Stimulated activated CD8-positive, alpha-beta memory T cell treated with anti-CD3 and anti-CD28 coated beads, Interleukin-7, amount 100 ng/mL, for 4 hours (primary cell): ENCODE measurements at places on chromosomes 12 and 14.

DNA sequence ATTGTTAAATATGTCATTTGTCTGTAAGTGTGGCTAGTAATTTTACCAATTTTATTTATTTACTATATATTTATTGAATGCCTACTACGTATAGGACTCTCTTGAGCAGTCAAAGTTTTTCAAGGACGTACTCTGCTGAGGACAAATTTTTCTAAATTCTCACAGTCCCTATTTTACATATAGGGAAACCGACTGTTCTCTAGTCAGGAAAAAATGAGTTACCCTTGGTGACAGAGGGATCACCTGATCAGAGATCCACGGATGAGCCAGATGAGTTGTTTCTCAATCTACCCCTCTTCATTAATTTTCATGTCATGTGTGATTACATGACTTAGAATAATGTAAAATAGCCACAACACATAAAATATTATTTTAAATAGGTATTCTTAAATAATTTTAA lies 96.2 kb upstream of the SLC38A2 start:
- DNase-seq, result no peak

DNA sequence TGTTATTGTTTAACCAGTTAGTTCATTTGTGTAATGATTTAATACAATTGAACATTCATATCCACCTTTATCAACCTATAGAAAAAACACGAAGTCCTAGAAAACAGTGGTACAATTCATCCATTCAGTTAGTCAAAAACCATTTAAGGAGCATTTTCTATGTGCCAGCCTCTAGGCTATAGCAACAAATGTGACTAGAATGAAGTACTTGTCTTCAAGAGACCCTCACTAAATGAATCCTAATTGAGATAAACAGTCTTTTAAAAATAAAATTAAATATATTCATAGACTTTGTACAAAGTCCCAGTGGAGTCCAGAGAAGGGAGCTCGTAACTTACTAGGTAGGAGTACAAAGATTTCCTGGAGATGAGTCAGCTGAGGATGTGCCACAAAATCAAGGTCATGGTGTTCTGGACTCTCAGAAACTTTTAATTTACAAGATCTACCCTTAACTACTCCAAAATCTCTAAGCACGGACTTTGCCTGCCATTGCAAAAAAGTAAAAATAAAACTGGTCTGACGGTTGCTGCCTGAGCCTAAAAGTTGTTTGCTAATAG lies 430.7 kb upstream of the DCN start:
- DNase-seq, result no peak

GRCh38 chr12:54502485-54502884 lies 4.9 kb downstream of the NCKAP1L start:
- DNase-seq, result no peak

GRCh38 chr12:109763201-109763841 lies 49.7 kb downstream of the FAM222A start:
- DNase-seq, result no peak

DNA sequence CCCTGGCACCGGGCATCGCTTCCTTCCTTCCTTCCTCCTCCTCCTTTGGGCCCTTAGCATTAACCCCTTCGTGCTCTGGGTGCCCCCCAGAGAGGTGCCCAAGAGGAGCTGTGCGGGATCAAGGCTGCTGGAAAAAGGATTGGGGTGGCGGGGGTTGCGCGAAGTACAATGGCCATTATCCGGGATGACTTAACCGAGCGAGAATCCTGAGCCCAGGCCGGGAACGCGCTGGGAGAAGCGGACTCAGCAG lies 2.8 kb downstream of the DHH start:
- no peak for DNase-seq

DNA sequence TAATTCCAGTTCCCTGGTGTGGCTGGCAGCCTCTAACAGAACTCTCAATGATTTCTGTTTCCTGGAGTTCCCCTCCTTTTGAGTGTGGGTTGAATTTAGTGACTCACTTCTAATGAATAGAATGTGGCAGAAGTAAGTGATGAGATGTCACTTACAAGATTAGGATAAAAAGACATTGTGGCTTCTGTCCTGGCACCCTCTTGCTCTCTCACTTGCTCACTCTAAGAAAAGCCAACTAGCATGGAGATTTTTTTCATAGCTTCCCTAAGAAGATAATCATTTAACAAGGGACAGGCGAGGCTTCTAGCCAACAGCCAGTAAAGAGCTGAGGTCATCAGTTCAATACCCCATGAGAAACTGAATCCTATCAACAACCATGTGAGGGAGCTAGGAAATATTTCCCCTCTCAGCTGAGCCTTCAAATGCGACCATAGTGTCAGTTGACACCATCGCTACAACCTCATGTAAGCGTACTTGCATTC lies 156.7 kb downstream of the TMTC3 start:
- DNase-seq, result no peak

DNA sequence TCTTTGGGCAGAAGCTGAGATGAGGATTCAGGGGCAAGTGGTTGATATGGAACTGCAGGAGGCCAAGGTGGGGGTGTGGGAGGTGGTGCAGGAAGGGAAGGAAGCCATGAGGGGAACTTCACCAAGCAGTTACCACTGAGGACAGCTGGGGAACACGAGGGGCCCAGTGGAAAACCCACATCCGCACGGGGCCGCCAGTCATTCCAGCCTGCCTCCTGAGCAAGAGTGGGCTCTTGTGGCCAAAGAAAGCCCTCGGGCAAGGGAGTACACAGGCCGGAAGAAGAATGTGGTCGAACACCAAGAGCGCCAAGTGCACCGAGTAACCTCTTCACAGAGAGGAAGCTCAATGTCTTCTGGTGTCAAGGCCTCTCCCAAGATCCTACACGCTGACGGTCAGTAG lies 252.2 kb upstream of the FOXN3 start:
- peak; percentile 1 for DNase-seq

DNA sequence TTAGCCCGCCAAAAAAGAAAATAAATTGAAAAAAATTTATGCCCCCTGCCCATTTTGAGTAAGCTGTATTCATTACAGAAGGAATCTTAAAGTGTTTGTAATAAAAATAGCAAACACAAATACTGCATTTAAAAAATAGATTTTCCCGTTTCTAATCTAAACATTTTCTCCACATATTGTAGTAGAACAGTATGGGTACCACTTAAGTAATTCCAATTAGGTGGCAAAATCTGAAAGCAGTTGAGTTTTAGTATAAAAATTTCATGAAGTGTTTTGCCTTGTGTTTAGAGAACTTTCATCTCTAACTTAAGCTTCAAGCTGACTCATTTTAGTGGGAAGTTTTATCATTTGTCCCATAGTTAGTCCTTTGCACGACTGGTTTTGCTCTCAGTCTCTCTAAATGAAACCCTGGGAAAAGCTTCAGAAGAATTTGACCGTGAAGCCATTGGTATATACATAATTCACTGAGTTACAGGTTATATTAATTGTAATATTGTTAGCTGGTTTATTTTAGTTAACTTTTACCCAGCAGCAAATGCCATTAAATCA lies 214.6 kb downstream of the ERC1 start:
- no peak for DNase-seq

DNA sequence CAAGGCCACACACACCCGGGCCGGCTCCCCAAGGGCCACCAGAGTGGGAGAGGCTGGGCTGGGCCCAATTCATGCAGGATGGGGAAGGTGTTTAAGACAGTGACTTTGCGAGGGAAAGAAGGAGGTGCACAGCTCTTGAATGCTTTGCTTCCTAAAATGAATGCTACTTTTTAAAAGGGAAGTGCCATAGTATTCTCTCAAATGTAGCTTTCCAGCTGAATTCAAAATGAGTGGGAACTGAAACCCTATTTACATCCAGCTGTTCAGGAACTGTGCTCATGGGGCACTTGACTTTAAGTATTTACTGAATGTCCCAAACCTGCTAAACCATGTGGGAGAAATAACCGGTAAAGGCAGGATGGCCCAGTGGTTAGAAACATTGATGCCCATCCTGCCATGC lies 7.6 kb downstream of the ITPK1 start:
- DNase-seq, result no peak

GRCh38 chr12:108928695-108929094 lies 48.8 kb downstream of the DAO start:
- no peak for DNase-seq

DNA sequence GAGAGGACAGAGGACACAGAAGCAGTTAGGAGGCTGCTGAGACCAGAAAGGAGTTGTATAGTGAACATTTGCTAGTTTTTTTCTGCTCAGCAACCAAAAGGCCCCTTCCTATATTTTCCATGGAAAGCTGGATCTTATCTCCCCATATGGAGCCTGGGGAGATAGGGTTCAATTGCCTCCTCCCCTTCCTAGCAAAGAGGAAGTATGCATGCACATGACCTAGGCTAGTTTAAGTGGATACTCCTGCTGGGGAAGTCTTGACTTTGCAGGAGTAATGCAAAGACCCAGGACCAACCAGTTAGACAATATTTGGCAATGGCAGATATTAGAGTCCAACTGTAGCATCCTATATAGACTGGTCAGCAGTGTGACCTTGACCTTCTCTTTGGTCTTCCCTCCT lies 15.1 kb downstream of the CHD8 start:
- no peak for DNase-seq

- no peak for DNase-seq
Observed at GRCh38 chr12:110073049-110073831, 24.9 kb upstream of the C12orf76 start.

DNA sequence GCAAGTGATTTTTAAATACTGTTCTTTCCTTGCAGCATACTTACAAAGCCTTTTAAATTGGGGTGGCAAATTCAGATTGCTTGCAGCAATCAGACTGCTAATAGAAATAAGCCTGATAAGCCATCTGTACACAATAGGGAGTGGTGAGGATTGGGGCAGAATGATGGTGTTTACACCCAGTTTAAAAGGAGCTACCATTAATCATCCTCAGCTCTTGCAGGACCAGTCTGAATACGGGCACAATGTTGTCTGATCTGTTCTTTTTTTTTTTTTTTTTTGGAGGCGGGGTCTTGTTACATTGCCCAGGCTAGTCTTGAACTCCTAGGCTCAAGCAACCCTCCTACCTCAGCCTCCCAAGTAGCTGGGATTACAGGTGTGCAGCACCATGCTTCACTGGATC lies 50.1 kb upstream of the REP15 start:
- DNase-seq, result no peak

DNA sequence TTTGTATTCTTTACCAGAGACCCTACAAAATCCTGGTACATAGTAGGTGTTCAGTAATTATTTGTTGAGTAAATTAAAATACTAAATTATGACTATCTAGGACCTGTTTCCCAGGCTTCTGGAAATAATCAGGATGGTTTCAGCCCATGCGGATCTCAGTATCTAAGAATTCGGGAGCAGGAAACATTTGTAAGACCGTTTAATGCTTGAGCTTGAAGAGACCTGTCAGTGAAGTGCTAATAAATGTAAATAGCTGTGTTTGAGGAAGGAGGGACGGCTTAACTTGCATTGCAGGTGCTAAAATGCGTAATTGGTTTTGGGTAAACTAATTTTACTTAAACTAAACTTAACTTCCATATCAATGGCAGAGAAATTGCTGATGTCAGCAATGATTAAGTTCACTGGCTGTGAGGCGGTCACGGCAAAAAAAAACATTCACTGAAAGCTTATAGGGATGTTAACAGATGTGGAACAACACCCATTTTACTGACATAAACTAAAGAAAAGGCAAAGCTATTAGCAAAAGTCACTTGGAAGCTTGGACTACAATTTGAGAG lies 28.6 kb upstream of the AEBP2 start:
- no peak for DNase-seq

DNA sequence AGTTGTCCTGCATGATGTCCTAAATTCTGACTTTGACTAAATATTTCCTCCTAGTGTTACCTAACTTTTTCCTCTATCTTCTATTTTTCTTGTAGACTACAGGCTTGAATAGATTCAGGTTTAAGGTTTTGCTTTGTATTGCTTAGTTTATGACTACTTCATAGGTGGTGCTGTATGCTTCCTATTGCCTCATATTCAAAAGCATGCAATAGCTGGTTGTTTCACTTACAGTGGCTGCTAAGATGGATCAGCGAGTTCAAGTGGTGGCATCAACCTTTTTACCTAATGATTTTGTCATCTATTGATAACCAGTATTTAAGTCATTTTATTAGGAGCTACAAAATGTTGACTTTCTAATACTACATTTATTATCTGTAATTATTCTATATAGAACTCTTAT lies 36.3 kb upstream of the BICD1 start:
- no peak for DNase-seq

DNA sequence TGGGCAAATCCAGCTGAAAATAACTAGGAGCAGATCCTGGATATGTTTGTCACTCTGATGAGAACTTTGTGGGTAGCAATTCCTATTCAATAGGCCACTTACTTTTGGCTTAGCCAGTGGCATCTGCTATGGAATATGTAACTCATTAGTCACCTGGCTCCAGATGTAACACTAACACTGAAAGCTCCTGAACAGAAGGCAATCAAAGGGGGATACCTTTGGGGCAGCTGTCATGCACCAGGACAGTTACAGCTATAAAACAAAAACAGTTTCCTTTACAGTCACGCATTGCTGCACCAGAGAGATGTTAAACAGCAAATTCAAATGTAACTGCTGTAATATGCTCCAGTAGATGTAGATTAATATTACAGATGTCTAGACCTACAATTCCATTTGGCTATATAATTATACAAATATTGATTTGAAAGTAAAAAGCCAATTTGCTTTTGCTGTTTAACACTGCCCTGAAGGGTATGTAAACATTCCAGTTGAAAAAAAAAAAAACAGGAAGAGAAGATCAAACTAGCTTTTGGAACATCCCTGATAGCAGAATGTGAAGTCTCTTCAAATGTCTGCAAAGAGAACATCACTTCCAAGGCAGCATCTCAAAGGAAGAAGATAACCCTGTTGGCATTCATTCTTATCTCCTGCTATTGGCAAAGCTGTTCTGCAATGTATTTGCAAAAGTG lies 18.4 kb downstream of the RACGAP1 start:
- no peak for DNase-seq

DNA sequence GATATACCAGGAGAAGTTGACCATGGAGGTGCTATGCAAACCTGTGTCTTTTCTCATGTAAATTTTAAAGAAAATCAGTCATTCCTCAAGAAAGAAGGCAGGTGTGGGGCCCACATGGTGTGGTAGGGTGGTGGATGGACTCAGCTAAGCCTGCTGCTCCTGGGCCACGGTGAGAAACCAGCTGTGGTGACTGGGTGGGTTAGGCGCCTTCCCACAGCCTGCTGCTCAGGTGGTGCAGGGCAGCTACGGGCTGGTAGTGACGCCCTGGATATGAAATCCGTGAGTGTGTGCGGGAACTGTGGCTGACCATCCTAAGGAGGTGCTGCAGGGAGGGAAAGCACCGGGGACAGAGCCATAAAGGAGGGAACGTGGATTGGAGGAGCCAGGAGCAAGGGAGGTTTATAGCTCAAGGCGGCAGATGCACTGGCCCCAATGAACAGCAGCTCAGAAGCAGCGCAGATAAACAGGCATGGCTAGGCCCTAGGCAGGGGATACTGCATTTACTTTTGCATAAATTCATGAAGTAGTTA lies 408.8 kb downstream of the FUT8 start:
- DNase-seq, result no peak

DNA sequence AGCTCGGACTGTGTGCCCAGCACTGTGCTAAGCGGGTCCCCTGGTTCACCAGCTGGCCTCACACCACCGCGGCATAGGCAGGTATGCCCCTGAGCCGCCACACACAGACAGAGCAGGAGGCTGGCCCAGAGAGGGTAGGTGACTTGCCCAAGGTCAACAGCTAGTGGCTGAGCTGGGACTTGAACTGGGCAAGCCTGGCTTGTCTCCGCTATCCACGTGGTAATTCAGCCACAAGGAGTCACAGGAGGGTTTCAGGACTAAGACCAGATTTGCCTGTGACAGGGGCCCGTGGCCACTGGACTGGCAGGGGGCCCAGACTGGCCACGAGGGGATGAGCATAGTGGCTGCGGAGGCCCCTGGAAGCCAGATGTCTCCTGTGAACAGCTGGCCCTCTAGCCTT lies 47.7 kb downstream of the NCOR2 start:
- no peak for DNase-seq
